A549 treated with Mapracorat at 1 μM for 4 hours (cell line): ENCODE measurements at places on chromosomes 11 and 22. TPM values are rescaled to one million over a fixed set of nuclear protein-coding genes. Genes with fewer than 3 reads are reported as not detected.

The CDON gene
- 1.4 to 2.8 TPM (median 2.1 TPM) in 5 replicates for total RNA-seq

The HORMAD2 gene
- total RNA-seq: not detected in 5 replicates

The PRR5 gene
- 9.6 to 16.2 TPM (median 15.1 TPM) in 5 replicates for total RNA-seq

The LRRC10B gene
- 0.15 to 0.31 TPM (median 0.19 TPM) in 4 of 5 replicates, not detected in the other for total RNA-seq

The PPP1R14B gene
- total RNA-seq: 240 to 390 TPM (median 370 TPM) in 5 replicates

The TMEM191B gene
- 0.75 to 2.3 TPM (median 1.3 TPM) in 5 replicates for total RNA-seq

The LINC01488 gene
- not detected in 5 replicates for total RNA-seq

The OR8D1 gene
- total RNA-seq: not detected in 5 replicates

The TSKU gene
- 109 to 152 TPM (median 142 TPM) in 5 replicates for total RNA-seq

The USP2 gene
- total RNA-seq: 0.72 to 1.3 TPM (median 1.1 TPM) in 5 replicates

The OR2D2 gene
- not detected in 5 replicates for total RNA-seq

The MISFA gene
- 1.1 to 3.3 TPM (median 1.6 TPM) in 5 replicates for total RNA-seq

The EFCAB6 gene
- 0.23 to 0.91 TPM (median 0.48 TPM) in 5 replicates for total RNA-seq

The OPCML gene
- total RNA-seq: not detected in 5 replicates

The SEPTIN5 gene
- 6.7 to 11.9 TPM (median 9.7 TPM) in 5 replicates for total RNA-seq

The CREB3L1 gene
- 3.8 to 5.2 TPM (median 4.5 TPM) in 5 replicates for total RNA-seq

The TSGA10IP gene
- not detected in 5 replicates for total RNA-seq

The PSMD13 gene
- total RNA-seq: 166 to 190 TPM (median 177 TPM) in 5 replicates

The WNT7B gene
- 52.5 to 78.3 TPM (median 68.5 TPM) in 5 replicates for total RNA-seq

The LZTR1 gene
- 12.9 to 22.1 TPM (median 17.8 TPM) in 5 replicates for total RNA-seq

The XKR3 gene
- not detected in 5 replicates for total RNA-seq

The GAB4 gene
- not detected in 5 replicates for total RNA-seq

The VPREB1 gene
- not detected in 5 replicates for total RNA-seq

The RIMBP3C gene
- 0.13 to 0.22 TPM (median 0.15 TPM) in 4 of 5 replicates, not detected in the other for total RNA-seq

The NLRP14 gene
- total RNA-seq: not detected in 5 replicates

The THY1 gene
- total RNA-seq: 11.8 to 18.8 TPM (median 14.0 TPM) in 5 replicates

The OR10D3 gene
- not detected in 5 replicates for total RNA-seq

The PCF11 gene
- 24.1 to 27.1 TPM (median 25.3 TPM) in 5 replicates for total RNA-seq
